ENCODE measurements at places on chromosomes 6 and 20. TPM values are rescaled to one million over a fixed set of nuclear protein-coding genes. Genes with fewer than 3 reads are reported as not detected.

DNA sequence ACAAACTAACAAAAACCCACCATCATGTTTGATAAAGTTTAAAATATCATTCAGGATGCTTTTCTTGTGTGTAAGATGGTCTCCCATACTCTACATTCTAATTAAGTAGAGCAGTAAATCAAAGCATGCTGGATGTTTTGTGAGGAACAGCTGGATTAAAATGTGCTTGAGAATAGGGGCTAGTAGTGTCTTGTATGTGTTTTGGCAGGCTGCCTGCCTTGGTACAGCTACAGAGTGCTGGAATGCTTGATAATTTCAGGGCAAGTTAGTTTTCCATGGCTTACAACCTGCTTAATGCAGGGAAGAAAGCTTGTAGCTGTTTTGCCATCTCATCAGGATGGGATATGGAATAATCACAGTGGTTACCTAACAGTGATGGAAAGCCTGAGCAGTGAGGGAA lies 636.6 kb upstream of the MMS22L start:
- H3K27ac ChIP-seq: no peak overlapping the region

The SOX18 gene
- polyA plus RNA-seq: not detected

- DNase-seq: no peak
- H3K4me1 ChIP-seq: no peaks in the 10 kb centered on the region
- no peak overlapping the region for H3K4me3 ChIP-seq
- no peak overlapping the region for H3K27ac ChIP-seq
Measured at GRCh38 chr6:9131616-9132015, 696.3 kb upstream of the SLC35B3 start.

The CPNE5 gene
- 0.47 TPM for polyA plus RNA-seq

The CDH22 gene
- polyA plus RNA-seq: not detected
